ENCODE measurements at places on chromosomes 2 and 18.

DNA sequence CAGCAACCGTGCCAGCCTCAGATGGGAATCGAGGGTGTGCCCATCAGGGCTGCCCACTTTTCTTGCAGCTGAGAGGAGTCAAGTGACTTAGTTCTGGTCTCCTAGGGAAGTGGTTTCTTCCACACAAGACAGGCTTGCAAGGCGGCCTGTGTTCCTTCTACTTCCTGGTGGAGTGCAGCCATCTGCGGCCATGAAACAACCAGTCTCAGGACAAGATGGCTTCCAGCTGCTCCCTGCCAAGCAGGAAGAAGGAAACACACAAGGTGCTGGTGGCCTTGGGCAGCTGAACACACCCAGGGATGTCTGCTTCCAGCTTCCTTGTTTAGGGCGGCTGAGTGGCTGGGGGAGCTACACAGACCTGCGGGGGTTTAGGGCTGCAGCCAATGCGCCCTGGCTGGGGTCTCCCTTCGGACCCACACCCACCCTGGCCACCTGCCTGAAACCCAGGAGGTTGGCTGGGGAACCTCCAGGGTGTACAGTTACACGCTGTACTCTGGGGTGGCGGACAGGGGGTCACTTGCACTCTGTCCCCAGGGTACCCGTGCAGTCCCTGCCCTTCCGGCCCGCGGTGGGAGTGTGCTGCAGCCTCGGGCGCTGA, 34.7 kb downstream of the PTPN18 start:
- no peak for DNase-seq

GRCh38 chr2:223859070-223859469, 21.7 kb upstream of the AP1S3 start:
- DNase-seq = no peak

- no peak for DNase-seq
Observed at GRCh38 chr2:118029025-118029424, 15.2 kb upstream of the CCDC93 start.

GRCh38 chr2:120869036-120869729, 133.5 kb downstream of the GLI2 start:
- DNase-seq = no peak

GRCh38 chr2:170088776-170089175, 89.2 kb upstream of the MYO3B start:
- DNase-seq = peak; percentile 20

DNA sequence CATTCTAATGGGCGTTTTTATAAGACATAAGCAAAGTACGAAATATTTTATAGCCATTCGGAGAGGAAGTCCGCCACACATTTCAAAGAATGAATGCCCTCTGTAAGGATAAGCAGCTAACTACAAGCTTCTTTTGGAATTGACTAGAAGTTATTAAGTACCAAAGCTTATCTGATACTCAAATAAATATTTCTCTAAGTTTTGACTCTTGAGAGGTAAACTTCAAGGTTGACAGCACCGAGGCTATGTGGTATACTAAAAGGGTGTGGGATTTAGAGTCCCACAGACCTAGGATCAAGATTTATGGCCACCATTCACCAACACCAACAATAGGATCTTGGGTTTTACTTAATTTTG, 48.1 kb upstream of the MSH2 start:
- DNase-seq = no peak

DNA sequence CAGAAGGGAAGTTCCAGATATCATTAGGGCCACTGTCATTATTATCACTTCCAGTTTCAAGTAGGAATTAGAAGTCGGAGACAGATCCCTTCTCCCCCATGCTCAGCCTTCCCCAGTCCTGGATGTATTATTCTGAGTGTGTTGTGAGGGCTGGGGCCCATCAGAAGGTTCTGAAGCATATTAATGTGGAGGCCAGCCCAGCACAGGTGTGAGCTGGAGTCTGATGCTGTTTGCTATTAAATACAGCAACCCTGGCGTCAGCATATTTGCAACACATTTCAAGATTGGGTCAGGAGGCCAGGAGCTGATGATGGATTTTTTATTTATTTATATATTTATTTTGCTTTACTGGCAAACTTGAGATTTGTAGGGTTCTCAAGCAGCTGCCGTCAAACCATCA, 195.2 kb downstream of the NRP2 start:
- DNase-seq = no peak

DNA sequence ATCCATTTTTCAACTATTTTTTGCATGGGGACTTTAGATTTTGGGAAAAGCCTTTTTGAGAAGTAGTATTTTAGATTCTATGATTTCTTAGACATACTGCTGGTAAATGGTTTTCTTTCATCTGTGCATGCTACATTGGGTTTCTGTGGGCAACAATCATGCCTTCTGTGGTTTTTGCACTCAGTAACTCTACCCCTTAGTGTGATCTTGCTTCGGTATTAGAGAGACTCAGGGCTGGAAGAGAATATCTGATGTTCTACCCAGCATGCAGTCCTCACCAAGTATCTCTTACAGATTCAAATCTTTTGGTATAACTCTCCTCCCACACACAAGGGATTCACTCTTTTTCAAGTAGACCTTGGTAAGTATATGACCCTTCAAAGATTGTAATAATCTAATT, 183.0 kb downstream of the PMAIP1 start:
- DNase-seq = no peak

DNA sequence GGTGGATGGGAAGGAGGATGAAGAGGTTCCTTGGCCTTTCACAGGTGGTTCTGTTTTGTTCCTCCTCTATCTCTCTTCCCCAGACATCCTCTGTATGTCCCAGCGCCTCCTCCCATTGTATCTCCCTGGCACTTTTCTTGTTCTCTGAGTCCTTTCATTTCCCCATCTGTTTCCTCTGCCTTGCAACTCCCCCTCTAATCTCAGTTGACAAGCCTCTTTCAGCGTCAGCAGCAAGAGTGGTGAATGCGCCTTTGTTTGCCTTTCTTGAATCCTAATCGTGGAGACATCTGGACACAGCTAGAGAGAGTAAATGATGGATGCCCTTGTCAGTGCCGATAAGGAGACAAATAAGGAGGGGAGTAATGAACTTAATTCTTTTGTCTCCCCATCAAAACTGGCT, 167.0 kb downstream of the NDUFA10 start:
- no peak for DNase-seq

DNA sequence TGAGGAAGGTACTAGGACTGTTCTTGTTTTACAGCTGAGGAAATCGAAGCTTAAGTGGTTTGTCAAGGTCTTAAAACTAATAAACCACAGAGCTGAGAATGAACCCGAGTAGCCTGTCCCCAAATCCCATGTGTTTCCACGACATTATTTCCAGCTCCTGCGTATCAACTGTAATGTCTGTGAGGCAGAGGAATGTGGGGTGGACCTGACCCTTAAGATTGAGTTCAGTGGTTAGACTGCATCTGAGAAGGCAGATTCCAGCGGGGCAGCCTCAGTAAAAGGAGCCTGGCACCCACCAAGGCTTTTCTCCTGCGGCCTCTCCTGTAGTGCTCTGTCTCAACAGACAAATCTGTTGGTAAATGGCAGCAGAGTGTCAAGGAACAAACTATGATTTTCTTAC, 81.9 kb upstream of the TMEM178A start:
- DNase-seq = no peak

DNA sequence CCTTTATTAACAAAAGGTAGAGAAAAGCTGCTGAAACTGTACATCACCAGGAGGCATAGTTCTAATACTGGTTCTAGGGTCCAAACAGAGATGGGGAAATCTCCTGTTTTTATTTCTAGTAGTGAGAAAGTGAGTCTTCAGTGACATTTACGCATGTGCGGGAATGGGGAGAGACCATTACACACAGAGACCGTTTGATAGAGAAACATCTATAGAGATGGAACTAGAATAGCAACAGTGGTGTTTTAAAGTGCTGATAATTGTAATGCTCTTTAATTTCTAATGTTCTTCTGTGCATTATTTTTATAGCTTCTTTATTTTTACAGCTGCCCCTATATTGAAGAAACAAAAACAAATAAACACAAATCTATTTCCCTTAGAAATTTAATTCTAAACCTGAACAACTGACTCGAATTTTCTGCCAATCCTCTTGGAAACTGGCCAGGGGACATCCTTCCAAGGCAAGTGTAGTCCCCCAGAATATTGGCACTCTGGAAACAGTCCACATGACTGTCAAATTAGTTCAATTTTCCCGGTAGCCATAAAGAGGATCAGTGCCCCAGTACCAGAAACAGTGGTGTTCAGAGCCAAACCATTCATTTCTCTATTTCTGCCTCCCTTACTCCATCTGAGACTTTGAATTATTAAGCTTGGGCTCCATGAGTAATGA, 260.9 kb downstream of the ICOS start:
- no peak for DNase-seq

All from fibroblast of pulmonary artery (primary cell).